ENCODE measurements at places on chromosomes 3 and 15.

DNA sequence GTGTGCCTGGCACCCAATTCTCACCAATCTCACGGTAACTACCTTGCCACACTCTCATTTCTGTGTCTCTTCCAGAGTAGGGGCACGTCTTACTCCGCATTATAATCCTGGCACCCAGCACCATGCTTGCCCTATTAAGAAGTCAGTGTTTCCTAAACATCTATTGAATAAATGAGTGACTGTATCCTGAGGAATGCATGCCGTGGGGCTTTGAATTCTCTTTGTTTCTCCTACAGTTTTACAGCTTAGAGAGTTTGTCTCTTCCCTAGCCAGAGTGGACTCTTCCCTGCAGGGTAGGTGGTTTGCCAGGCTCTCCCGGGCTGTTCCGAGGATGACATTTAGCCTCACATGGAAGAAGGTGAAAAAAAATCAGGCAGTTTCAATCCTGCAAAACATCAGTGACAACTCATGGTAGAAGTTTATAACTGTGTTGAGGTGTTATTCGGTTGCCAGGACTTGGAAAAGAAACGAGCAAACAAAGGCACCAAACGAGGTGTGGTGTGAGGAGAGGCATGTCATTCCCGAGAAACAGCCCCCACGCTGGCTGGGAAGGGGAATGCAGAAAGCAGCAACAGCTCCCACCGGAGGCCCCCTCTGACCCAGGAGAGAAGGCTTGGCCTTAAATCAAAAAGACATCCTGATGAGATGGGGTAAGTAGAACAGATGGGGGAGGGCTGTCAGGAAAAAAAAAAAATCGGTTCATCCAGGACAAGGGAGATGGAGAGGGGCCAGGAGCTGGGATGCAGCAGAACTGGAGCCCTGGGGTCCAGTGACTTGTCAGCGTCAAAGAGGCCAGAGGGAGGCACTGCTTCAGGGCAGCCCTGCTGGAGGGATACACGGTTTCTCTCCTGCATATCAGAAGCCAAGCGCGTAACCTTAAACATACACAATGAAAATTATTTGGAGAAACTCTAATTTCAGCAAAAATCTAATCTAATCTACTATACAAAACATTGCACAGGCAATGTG, 168.4 kb upstream of the ARRDC4 start:
- no peaks in the 10 kb centered on the region for H3K4me1 ChIP-seq
- H3K36me3 ChIP-seq: no peaks in the 10 kb centered on the region
- H3K27ac ChIP-seq: no peak overlapping the region
- H3K27me3 ChIP-seq: no peaks in the 10 kb centered on the region

GRCh38 chr15:58065445-58066041, at the start of gene ALDH1A2:
Gene ALDH1A2 (minus strand): TSS chr15:58065711. CDS start chr15:58065650, 61 bp downstream.
- no peak within 1 kb of the TSS for H3K27ac ChIP-seq
- peaks cover 16% of the 10 kb centered on the region for H3K27me3 ChIP-seq
- no peak for DNase-seq
- H3K4me1 ChIP-seq: no peaks in the 10 kb centered on the region
- no peaks in the 10 kb centered on the region for H3K36me3 ChIP-seq

- no peaks in the 10 kb centered on the region for H3K36me3 ChIP-seq
- no peaks in the 10 kb centered on the region for H3K4me1 ChIP-seq
- H3K27ac ChIP-seq: no peak overlapping the region
These were observed 491.8 kb downstream of the ZPLD1 start for GRCh38 chr3:102926618-102927017.

- H3K4me1 ChIP-seq: no peaks in the 10 kb centered on the region
- H3K4me3 ChIP-seq: no peak overlapping the region
- no peak for DNase-seq
- H3K27ac ChIP-seq: no peak overlapping the region
These were observed 34.3 kb upstream of the RAD51 start for GRCh38 chr15:40660686-40661085.

DNA sequence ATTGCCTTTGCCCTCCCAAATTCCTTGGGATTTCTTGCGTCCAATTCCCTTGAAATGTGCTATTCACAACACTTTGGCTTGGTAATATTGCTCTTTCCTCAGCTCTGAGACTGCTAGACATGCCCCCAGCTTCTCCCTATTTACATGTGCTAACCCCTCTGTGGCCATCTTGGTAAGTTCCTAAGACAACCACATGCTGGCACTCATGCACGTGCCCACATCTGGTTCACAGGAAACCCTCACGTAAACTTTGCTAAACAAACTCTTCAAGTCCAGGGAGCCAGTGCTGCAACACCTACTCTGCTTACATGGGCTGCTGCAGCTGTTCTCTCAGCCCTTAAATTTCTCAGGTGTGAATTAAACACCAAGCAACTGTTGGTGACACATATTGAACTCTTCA, 121.8 kb downstream of the ADAMTSL3 start:
- DNase-seq: no peak
- H3K4me1 ChIP-seq: no peaks in the 10 kb centered on the region
- H3K27me3 ChIP-seq: no peaks in the 10 kb centered on the region
- H3K36me3 ChIP-seq: no peaks in the 10 kb centered on the region
- H3K4me3 ChIP-seq: no peak overlapping the region
- H3K27ac ChIP-seq: no peak overlapping the region

DNA sequence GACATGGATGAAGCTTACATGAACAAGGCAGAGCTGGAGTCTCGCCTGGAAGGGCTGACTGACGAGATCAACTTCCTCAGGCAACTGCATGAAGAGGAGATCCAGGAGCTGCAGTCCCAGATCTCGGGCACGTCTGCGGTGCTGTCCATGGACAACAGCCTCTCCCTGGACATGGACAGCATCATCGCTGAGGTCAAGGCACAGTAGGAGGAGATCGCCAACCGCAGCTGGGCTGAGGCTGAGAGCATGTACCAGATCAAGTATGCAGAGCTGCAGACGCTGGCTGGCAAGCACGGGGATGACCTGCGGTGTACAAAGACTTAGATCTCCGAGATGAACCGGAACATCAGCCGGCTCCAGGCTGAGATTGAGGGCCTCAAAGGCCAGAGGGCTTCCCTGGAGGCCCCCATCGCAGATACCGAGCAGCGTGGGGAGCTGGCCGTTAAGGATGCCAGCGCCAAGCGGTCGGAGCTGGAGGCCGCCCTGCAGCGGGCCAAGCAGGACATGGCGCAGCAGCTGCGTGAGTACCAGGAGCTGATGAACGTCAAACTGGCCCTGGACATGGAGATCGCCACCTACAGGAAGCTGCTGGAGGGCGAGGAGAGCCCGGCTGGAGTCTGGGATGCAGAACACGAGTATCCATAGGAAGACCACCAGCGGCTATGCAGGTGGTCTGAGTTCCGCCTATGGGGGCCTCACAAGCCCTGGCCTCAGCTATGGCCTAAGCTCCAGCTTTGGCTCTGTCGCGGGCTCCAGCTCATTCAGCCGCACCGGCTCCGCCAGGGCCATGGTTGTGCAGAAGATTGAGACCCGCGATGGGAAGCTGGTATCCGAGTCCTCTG, 77.6 kb downstream of the CLDN11 start:
- no peak overlapping the region for H3K27ac ChIP-seq

DNA sequence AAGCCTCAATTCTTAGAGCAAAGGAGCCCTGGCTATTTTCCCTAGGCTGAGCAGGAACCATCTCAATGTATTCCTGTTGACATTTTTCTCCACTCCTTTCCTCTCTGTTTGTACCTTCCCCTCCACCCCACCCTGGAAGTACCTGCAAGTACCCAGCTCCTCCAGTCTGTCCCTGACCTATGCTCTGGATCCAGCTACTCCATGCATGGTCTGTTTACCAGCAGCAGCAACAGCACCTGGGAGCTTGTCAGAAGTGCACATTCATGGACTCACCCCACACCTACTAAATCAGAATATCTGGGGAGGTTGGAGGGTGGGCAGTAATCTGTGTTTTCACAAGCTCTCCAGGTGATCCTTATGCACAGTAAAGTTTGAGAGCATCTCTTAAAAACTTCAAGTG, 240.7 kb upstream of the UMPS start:
- DNase-seq: no peak
- no peaks in the 10 kb centered on the region for H3K36me3 ChIP-seq

DNA sequence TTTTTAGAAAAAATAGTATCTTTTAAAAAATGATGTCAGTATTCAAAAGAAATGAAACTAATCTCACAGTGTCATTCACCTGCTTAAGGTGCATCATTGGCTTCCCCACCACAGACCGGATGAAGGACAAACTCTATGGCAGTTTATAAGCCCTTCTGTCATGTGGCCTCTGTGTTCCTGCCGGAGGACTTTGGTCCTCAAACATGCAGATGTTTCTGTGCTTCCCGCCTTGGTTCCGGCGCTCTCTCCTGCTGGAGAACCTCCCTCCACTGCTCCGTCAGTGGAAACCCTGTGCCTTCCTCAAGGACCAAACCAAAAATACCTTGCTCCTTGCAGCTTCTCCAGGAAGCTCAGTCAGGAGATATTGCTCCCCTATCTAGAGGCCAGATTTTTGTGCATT, 326.3 kb downstream of the UACA start:
- H3K36me3 ChIP-seq: no peaks in the 10 kb centered on the region
- no peak for DNase-seq
- no peak overlapping the region for H3K27ac ChIP-seq
- peaks cover 29% of the 10 kb centered on the region for H3K4me1 ChIP-seq
- H3K27me3 ChIP-seq: no peaks in the 10 kb centered on the region

DNA sequence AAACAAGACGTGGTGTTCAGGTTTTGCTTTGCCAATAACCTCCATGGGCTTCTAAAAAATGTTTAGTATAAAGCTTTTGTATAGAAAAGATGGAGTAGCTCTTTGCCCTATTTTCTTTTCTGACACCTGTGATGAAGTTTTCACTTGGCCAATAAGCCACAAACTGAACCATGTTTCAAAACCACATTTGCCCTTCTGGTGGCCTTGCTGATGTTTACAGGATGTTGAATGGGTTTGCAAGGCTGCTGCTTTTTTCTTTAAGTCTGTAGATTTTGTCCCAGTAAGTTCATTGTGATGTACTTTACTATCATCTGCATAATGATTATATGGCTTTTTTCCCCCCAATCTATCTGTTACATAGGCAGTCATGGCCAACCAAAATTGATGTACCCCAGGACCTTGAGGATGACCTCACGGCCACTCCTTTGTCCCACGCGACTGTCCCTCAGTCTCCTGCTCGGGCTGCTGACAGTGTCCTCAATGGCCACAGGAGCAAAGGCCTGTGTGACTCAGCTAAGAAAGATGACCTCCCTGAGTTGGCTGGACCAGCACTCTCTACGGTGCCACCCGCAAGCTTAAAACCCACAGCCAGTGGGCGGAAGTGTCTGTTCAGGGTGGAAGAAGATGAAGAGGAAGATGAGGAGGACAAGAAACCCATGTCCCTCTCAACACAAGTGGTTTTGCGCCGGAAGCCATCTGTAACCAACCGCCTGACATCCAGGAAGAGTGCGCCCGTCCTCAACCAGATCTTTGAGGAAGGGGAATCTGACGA, 60.8 kb downstream of the SNRK start:
- H3K36me3 ChIP-seq: peaks cover 3% of the 10 kb centered on the region
- no peak overlapping the region for H3K4me3 ChIP-seq
- no peaks in the 10 kb centered on the region for H3K27me3 ChIP-seq

- no peak for DNase-seq
- peaks cover 8% of the 10 kb centered on the region for H3K36me3 ChIP-seq
- peak within 1 kb of the TSS; percentile 67 for H3K27ac ChIP-seq
- H3K4me1 ChIP-seq: peaks cover 49% of the 10 kb centered on the region
These were observed at the start of gene PPM1M for GRCh38 chr3:52245322-52246263. Gene PPM1M (plus strand): TSS chr3:52245759. CDS start chr3:52245825, 66 bp downstream.

DNA sequence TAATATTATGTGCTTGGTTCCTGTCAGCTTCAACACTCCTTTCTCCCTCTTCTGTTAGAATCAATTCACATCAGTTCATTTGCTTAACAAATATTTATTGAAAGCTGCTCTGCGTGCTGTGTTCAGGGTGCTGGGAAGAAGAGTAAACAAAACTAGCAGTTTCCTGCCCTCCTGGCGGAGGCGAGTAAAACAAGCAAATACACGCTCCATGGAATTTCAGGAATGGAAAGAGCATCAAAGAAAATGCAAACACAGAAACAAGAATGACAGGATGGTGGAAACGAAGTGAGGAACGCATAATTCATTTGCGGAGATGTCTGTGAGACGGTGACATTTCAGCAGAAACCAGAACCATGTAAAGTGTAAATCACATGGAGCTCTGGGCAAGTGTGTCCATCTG, 49.4 kb upstream of the SPTSSB start:
- no peaks in the 10 kb centered on the region for H3K27me3 ChIP-seq
- H3K4me1 ChIP-seq: no peaks in the 10 kb centered on the region
- no peak overlapping the region for H3K4me3 ChIP-seq
- no peak for DNase-seq

DNA sequence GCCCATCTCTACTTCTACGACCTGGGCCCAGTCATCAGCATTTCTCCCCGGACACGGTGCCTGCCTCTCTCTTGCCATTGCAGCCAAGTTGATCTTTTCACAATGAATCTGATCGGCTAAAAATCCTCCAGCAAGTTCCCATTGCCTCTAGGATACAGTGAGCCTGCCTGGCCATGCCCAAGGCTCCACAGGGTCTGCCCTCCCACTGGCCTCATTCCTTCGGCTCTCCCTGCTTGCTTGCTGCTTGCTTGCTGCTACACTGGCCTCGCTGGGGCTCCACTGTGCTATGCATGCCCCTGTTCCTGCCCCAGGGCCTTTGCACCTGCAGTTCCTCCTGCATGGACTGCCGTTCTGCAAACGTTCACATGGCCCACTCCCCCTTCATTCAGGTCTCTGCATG, 2.0 kb downstream of the ABTB1 start:
- H3K4me1 ChIP-seq: peaks cover 19% of the 10 kb centered on the region
- no peaks in the 10 kb centered on the region for H3K36me3 ChIP-seq
- no peak for DNase-seq
- H3K27ac ChIP-seq: no peak overlapping the region

DNA sequence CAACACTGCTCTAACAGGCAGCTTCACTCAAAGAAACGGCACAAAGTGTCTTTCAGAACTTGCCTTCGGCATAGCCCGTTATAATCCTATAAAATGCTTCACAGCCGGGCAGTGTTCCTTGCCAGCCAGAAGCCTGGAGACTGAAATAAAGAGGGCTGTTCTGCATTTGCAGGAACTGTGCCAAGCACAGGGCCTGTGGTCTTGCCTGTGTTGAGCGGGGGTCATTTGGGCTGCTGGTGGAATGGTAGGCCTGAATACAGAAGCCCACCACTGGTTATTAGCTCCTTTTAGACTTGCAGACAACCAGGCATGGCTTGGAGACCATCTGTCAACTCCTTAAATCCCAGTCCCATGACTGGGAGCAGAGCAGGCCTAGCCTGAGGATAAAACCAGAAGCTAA, 4.7 kb upstream of the ARHGEF3 start:
- no peak for DNase-seq
- no peaks in the 10 kb centered on the region for H3K27me3 ChIP-seq
- no peak overlapping the region for H3K4me3 ChIP-seq
- no peaks in the 10 kb centered on the region for H3K36me3 ChIP-seq
- no peaks in the 10 kb centered on the region for H3K4me1 ChIP-seq

- peaks cover 3% of the 10 kb centered on the region for H3K27me3 ChIP-seq
- H3K4me1 ChIP-seq: no peaks in the 10 kb centered on the region
- H3K4me3 ChIP-seq: no peak overlapping the region
These were observed 48.7 kb downstream of the IL17RD start for GRCh38 chr3:57116501-57116900.

GRCh38 chr15:43249236-43249635, 17.5 kb downstream of the TGM5 start:
- H3K36me3 ChIP-seq: no peaks in the 10 kb centered on the region
- no peak for DNase-seq
- peaks cover 48% of the 10 kb centered on the region for H3K4me1 ChIP-seq

Measured in GM12878 (cell line).